Glomerular endothelial cell (primary cell): ENCODE measurements at places on chromosomes 1 and 21. TPM values are rescaled to one million over a fixed set of nuclear protein-coding genes. Genes with fewer than 3 reads are reported as not detected.

The CCDC18 gene
- 2.7 and 3.4 TPM in 2 replicates for total RNA-seq

The HPDL gene
- total RNA-seq: 0.24 and 2.1 TPM in 2 replicates

The LCE6A gene
- not detected in 2 replicates for total RNA-seq

The TMEM125 gene
- not detected in 2 replicates for total RNA-seq

The NECTIN4 gene
- total RNA-seq: 0.76 TPM in 1 of 2 replicates, not detected in the other

The NMNAT1 gene
- 6.6 and 8.9 TPM in 2 replicates for total RNA-seq

The NDUFS2 gene
- total RNA-seq: 113 and 141 TPM in 2 replicates

The DFFA gene
- total RNA-seq: 30.7 and 48.4 TPM in 2 replicates

The KRTAP10-2 gene
- not detected in 2 replicates for total RNA-seq

The IVL gene
- total RNA-seq: not detected in 2 replicates

The KCNH1 gene
- 0.06 and 2.9 TPM in 2 replicates for total RNA-seq

The AK5 gene
- 3.6 and 9.8 TPM in 2 replicates for total RNA-seq

The RHD gene
- total RNA-seq: not detected in 2 replicates
